ENCODE measurements at places on chromosomes 3 and 15. TPM values are rescaled to one million over a fixed set of nuclear protein-coding genes. Genes with fewer than 3 reads are reported as not detected.

GRCh38 chr15:67280217-67280616 lies 25.6 kb downstream of the IQCH start:
- no peak for DNase-seq

- DNase-seq, result no peak
Measured at GRCh38 chr3:197496746-197497125, 59.0 kb downstream of the BDH1 start.

DNA sequence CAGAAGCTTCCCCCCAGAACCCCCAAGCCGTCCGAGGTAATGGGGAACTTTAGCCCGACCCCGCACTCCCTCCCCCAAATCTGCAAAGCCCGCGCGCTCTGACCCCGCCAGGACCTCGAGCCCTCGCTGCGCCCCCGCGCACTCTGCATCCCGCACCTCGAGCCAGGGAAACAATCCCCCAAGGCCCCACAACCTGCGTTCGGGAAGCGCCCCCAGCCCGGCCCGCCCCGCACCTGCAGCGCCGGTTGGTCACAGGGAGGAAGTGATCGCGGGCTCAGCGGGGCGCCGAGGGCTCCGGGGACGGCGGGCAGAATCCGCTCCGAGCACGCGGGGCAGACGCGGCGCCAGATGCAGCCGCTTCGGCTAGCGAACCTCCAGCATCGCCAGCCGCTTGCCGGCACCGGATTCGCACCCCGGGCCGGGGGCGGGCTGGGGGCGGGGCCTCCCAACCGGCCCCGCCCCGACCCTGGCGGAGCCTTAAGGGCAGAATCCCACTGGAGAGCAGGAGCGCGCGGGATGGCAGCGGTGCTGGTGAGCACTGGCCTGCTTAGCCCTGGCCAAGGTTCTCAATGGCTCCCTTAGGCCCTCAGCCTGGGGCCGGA lies at the start of gene CAMKV:
Gene CAMKV, minus strand, starts transcription at position 382 of the 602 bp plus-strand sequence. CDS start 7,518 bp downstream, outside the sequence.
- DNase-seq, result no peak

DNA sequence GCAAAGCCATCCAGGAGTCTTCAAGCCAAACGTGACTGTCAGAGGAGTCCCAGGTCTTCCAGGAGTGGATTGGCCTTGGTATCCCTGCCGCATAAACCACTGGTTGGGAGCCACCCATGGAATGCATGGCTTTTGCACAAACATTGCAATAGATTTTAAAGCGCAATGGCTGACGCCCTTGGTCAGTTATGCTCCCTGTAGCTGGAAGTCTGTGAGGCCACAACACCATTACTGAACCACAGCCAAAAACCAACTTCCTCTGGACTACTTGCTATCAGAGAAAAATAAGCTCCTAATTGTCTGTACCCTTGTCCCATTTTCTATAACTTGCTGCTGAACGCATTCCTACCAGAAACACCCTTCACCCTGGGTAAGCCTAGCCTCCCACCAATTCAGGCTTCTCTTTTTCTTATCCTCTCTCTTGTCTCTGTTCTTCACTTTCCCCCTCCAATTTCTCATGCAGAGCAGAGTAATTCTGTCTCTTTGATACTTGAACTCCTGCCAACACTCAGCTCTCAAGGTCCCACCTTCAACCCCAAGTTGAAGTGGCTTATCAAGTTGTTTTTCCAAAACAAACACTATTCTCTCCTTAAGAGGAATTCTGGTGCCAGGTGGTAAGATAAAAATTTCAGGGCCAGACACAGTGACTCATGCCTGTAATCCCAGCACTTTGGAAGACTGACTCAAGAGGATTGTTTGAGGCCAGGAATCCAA lies 176.4 kb upstream of the UBE2E1 start:
- peak; percentile 88 for DNase-seq

- DNase-seq, result no peak
Measured at GRCh38 chr3:44782891-44783290, 21.3 kb downstream of the KIF15 start.

DNA sequence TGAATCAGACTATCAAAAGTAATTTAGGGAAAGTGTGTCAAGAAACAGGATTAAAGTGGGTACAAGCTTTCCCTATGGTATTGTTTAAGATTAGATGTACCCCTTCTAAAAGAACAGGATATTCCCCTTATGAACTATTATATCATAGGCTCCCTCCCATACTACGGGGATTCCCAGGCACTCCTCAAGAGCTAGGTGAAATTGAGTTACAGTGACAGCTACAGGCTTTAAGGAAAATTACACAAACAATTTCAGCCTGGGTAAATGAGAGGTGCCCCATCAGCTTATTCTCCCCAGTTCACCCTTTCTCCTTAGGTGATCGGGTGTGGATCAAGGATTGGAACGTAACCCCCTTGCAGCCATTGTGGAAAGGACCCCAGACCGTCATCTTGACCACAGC lies 240.8 kb upstream of the CNTN6 start:
- DNase-seq, result no peak

RETNLB gene
- polyA plus RNA-seq, result not detected

PPP2R3A gene
- 3.3 TPM for polyA plus RNA-seq

- no peak for DNase-seq
Measured at GRCh38 chr15:34336991-34337556, 507 bp downstream of the SLC12A6 start.

APOD gene
- polyA plus RNA-seq, result 3.1 TPM

CRABP1 gene
- not detected for polyA plus RNA-seq

CLDN18 gene
- not detected for polyA plus RNA-seq

DNA sequence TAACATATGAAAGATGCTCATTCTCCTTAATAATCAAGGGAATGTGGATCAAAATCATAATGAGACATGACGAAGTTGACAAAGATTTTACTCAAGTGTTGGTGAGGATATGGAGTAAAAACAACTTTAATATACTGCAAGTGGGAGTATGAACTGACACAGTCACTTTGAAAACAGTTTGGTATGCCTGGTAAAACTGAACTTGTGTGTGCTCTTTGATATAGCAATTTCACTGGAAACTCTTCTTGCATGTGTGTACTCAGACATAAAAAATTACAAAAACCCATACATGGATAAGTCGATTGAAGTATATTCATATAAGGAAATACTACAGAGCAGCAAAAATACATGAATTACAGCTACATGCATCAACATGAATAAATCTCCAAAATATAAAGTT lies 182.5 kb downstream of the NFKBIZ start:
- DNase-seq, result no peak

DNA sequence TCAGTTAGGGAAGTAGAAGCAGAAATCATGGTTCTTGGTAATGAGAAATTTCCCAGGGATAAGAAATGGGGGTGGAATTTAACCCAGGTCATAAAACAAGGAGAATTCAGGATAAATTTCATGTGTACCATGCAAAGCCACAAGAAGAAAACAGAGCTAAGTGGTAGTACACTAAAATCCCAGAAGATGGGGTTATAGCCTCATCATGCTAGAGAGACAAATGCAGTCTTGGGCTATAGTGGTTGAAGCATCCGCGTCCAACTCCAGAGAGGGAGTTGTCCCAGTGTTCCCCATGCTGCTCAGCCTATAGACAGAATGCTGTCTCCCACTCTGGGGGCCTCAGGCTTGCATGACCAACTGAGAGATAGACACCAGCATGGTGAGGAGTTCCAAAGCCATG lies 36.2 kb upstream of the CLRN1 start:
- peak; percentile 3 for DNase-seq

GRCh38 chr3:134693226-134693625 lies 42.4 kb upstream of the KY start:
- no peak for DNase-seq

ATP13A4 gene
- polyA plus RNA-seq, result not detected

DNA sequence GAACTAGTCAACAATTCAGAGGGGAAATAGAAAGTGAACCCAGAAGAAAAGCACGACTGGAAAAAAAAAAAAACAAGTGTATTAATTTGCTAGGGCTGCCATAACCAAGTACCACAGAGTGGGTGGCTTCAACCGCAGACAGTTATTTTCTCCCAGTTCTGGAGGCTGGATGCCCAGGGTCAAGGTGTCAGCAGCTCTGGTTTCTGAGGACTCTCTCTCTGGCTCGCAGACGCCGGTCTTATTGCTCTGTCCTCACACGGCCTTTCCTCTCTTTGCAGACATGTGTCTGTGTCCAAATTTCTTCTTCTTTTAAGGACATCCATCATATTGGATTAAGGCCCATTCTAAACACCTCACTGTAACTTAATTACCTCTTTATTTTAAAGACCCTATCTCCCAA lies 291.8 kb downstream of the XXYLT1 start:
- DNase-seq, result no peak

- no peak for DNase-seq
Measured at GRCh38 chr3:128411574-128412064, 55.1 kb downstream of the DNAJB8 start.

- DNase-seq, result no peak
Measured at GRCh38 chr3:183006396-183007002, 26.2 kb upstream of the DCUN1D1 start.

- no peak for DNase-seq
Measured at GRCh38 chr15:99966815-99967214, 233.6 kb upstream of the LYSMD4 start.

GPR27 gene
- polyA plus RNA-seq, result not detected

- DNase-seq, result peak; percentile 51
Measured at GRCh38 chr3:17258823-17259436, 374.2 kb downstream of the PLCL2 start.

DNA sequence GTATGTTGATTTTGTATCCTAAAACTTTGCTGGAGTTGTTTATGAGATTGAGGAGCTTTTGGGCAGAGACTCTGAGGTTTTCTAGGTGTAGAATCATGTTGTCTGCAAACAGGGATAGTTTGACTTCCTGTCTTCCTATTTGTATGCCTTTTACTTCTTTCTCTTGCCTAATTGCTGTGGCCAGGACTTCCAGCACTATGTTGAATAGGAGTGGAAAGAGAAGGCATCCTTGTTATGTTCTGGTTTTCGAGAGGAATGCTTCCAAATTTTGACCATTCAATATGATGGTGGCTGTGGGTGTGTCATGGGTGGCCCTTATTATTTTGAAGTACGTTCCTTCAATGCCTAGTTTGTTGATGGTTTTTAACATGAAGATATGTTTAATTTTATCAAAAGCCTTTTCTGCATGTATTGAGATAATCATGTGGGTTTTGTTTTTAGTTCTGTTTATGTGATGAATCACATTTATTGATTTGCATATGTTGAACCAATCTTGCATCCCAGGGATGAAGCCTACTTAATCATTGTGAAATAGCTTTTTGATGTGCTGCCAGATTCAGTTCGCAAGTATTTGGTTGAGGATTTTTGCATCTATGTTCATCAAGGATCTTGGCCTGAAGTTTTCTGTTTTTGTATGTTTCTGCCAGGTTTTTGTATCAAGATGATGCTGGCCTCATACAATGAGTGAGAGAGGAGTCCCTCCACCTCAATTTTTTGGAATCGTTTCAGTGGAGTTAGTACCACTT lies 188.1 kb downstream of the MINAR1 start:
- no peak for DNase-seq

GRCh38 chr3:175477651-175478224 lies 618.6 kb downstream of the NAALADL2 start:
- no peak for DNase-seq

DNA sequence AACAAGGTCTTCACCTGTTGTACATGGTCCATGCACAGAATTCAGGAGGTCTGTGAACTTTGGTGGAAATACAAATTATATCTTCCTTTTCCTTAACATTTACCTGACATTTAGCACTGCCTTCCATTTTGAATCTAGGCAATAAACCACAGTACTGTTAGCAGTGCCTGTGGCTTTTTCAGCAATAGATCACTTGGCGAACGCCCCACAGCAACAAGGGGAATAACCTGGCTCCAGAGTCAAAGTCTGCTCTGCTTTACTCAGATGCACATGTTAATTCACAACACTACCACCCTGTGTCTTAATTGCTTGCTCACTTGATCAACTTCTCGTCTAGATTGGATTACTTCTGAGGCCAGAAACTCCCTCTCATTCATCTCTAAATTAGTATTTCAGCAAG lies 414.6 kb upstream of the PROK2 start:
- DNase-seq, result no peak

GRCh38 chr3:109356442-109357155 lies 19.3 kb upstream of the DPPA4 start:
- no peak for DNase-seq

- DNase-seq, result no peak
Measured at GRCh38 chr3:73409138-73409763, 215.5 kb downstream of the PDZRN3 start.

SOX14 gene
- not detected for polyA plus RNA-seq

DNA sequence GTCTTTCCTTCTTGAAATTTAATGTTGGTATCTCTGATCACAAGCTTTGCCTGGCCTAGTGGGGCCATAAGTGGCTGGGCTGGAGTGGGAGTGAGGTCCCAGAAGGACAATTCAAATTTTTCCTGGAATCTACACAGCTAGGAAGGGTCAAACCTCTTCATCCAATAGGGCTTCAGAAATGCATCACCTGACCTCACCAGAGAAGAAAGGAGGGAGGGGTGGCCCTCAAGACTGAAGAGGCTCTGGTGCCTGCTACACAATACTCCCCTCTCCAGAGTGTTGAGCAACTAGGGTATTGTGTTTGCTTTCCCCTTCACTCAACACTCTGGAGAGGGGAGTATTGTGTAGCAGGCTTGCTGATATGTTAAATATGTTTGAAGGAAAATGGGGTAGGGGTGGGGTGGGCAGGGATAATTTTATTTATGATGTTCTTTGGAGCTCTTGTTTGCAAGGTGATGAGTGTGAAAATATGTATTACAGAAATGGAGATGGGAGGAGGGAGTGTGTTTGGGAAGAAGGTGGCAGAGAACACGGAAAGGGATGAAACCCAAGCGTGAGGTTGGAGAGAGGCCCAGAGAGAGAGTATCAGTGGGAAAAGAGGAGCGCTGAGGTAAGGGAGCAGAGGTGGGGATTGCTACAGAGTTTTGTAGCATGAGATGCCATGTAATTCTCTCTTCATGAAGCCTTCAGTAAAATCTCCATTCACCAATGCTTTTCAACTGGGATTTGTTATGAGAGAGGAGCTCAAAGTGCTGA lies 5.7 kb upstream of the KLHL24 start:
- no peak for DNase-seq

DNA sequence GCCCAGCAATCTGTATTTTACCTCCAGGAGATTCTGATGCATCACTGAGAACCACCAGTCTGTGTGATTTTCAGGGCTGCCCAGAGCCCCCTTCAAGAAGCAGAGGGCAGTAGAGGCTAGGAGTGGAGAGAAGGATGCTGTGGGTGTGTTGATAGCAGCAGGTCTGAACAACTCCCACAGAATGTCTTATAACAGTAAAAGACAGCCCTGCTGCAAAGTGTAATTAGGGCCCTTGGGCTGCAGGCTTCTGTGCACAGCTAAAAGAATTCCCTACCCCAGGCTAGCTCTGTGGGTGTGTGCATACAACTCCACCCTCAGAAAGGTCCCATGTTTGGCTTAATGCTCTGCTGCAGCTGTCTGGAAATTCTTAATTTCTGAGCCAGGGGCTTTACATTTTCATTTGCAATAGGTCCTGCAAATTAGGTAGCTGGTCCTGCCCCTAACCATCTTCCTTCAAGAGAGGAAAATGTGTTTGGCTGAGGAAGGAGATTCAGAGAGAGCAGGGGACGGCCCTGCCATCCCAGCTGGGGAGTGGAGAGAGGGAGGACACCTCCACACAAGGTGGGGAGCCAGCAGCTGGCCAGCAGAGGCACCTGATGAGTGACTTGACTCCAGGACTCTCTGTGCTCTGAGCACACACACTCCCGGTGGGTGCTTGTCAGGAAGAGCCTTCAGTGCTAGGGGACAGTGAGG lies 43.2 kb upstream of the RAB6B start:
- DNase-seq, result no peak

GRCh38 chr3:78141269-78141668 lies 1101.4 kb downstream of the ROBO2 start:
- peak; percentile 61 for DNase-seq

All from endothelial cell of umbilical vein (primary cell).